ENCODE measurements at places on chromosomes 2 and 18.

- DNase-seq, result no peak
Measured at GRCh38 chr18:48032876-48033789, 102.7 kb upstream of the SMAD2 start.

GRCh38 chr2:205996161-205996560, 89.8 kb downstream of the INO80D start:
- no peak for DNase-seq

DNA sequence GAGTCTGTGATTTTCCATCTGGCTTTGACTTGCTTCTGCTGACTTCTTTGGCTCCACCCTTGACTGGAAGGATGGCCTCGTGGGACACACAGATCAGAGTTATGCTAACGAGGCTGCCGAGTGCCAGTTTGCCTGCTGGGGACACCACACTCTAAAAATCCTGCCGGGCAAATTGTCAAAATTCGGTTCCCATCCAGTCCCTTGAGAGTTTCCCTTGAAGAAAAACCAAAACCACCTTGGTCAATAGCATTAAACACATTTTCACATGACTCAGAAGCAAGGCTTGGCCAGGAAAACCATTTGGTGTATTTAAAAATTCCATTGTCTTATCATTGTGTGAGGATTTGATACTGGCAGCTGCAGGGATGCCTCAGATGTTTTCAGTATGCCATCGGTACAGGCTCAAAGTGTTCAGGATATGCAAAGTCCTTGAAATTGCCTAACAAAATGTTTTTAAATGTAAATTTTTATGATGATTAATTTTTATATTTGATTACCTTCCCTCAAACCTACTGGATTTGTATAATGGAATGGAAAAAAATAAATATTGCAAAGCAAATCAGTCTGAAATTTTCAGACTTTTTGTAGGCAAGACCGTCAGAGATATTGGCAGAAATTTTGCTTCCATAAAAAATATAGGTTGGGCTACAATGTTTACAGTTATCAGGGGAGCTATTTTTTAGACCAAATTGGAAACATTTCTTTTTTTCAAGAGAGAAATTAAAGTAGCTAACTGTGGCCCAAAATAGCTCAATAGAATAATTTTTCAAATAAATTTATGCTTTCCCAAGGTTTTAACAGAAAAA, 41.6 kb downstream of the KCNE4 start:
- DNase-seq, result no peak

DNA sequence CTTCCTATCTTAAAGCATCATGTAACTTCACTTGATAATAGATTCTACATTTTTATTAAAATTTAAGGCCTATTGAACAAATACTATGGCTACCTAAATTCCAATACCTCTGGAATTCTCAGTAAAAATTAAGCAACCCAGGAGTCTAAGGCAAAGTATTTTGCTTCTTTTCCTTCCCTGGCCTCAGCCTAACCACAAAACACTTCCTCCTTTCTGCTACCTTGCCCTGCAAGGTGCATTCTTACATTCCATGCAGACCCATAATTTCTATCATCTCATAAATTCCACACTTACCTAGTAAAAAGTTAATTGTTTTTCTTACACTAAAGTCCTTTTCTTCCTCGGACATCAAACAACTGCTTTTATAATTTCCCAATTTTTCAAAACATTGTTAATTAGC, 3.7 kb downstream of the MBOAT2 start:
- no peak for DNase-seq

Measured in stimulated activated CD8-positive, alpha-beta memory T cell treated with anti-CD3 and anti-CD28 coated beads, Interleukin-7, amount 100 ng/mL, for 1 hour (primary cell).